ENCODE measurements at places on chromosomes 13 and 19. TPM values are rescaled to one million over a fixed set of nuclear protein-coding genes. Genes with fewer than 3 reads are reported as not detected.

DNA sequence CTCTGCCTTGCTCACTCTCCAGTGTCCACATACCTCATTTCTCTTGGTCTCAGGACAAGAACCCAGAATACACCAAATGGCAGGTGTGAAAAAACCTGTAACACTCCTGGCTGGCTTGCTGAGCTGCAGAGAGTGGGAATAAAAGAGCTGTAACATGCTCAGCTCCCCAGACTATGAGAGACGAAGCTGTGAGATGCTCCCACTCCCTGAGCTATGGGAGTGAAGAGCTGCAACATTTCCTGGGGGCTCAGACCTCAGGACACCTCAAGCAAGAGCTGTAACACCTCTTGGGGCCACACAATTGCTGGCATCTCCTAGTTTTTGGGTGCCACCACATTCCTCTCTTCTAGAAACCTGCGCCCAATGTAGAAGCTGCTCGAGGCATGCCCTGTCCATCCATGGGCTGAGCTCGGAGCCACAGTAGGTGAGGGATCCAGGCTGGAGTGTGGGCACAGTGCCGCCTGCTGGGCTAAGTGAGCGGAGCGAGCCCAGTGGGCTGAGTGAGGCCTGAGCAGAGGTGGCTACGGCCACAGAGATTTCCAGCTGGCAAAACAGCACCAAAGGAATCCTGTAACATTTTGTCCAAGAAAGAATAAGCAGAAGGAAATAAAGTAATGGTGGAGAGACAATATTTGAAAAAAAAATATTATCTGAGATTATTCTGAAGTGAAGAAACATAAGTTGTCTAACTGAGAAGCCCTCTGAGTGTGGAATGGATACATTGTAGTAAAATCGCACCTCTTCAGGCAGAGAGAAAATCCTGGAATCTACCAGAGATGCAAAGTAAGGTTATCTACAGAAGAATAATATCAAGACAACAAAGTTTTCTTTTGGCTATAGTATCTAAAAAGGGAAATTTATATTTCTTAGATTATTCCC, 186.2 kb upstream of the PCDH9 start:
- H3K4me3 ChIP-seq = no peak overlapping the region
- no peaks in the 10 kb centered on the region for H3K36me3 ChIP-seq
- H3K4me1 ChIP-seq = no peaks in the 10 kb centered on the region
- DNase-seq = no peak
- H3K27me3 ChIP-seq = no peaks in the 10 kb centered on the region
- no peak overlapping the region for H3K27ac ChIP-seq

GRCh38 chr13:106499896-106500295, 35.6 kb downstream of the EFNB2 start:
- H3K27ac ChIP-seq = no peak overlapping the region
- no peaks in the 10 kb centered on the region for H3K36me3 ChIP-seq
- H3K4me3 ChIP-seq = no peak overlapping the region
- no peak for DNase-seq
- peaks cover 7% of the 10 kb centered on the region for H3K4me1 ChIP-seq

CAPN12 gene
- total RNA-seq = 8.4 TPM

GRCh38 chr13:31096654-31097302, 64.9 kb downstream of the HSPH1 start:
- no peaks in the 10 kb centered on the region for H3K4me1 ChIP-seq
- peaks cover 66% of the 10 kb centered on the region for H3K27me3 ChIP-seq
- no peaks in the 10 kb centered on the region for H3K36me3 ChIP-seq
- H3K4me3 ChIP-seq = no peak overlapping the region
- no peak overlapping the region for H3K27ac ChIP-seq

- peak; percentile 85 for DNase-seq
- peak within 1 kb of the TSS; percentile 87 for H3K4me3 ChIP-seq
- no peaks in the 10 kb centered on the region for H3K27me3 ChIP-seq
These were observed at the start of gene ZNF581 for GRCh38 chr19:55643003-55643886. Gene ZNF581, plus strand, starts transcription at chr19:55643649. Its CDS starts 923 bp downstream, at chr19:55644572.

KIR3DL2 gene
- 0.54 TPM for total RNA-seq

- peaks cover 12% of the 10 kb centered on the region for H3K4me1 ChIP-seq
- peak overlapping the region; percentile 74 for H3K4me3 ChIP-seq
- H3K27ac ChIP-seq = peak overlapping the region; percentile 6
- no peak for DNase-seq
These were observed 76.6 kb downstream of the ZIC5 start for GRCh38 chr13:99894840-99895443.

GRCh38 chr13:30696278-30697176, 38.8 kb upstream of the ALOX5AP start:
- H3K36me3 ChIP-seq = peaks cover 2% of the 10 kb centered on the region
- peak overlapping the region; percentile 54 for H3K4me3 ChIP-seq
- H3K4me1 ChIP-seq = peaks cover 43% of the 10 kb centered on the region
- peaks cover 30% of the 10 kb centered on the region for H3K27me3 ChIP-seq
- peak overlapping the region; percentile 85 for H3K27ac ChIP-seq
- DNase-seq = peak; percentile 71

DNA sequence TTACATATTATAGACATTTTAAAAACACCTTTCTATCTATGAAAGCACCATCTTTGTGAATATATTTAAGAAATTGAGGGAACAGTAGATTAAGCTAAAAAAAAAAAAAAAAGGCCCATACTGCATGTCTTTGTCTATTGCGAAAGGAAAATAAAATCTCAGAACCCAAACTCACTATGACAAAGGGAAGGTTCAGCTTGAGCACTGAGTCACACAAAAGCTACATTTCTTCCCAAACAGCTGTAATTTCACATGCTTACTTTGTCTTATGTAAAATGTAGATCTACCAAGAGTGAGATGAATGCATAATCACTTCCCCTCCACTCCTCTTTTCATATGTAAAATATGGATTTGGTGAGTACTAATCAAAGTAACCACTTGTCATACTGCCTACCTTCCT, 640.1 kb upstream of the KLF12 start:
- no peaks in the 10 kb centered on the region for H3K36me3 ChIP-seq
- no peak overlapping the region for H3K27ac ChIP-seq
- H3K4me1 ChIP-seq = no peaks in the 10 kb centered on the region
- no peaks in the 10 kb centered on the region for H3K27me3 ChIP-seq
- no peak overlapping the region for H3K4me3 ChIP-seq

DNA sequence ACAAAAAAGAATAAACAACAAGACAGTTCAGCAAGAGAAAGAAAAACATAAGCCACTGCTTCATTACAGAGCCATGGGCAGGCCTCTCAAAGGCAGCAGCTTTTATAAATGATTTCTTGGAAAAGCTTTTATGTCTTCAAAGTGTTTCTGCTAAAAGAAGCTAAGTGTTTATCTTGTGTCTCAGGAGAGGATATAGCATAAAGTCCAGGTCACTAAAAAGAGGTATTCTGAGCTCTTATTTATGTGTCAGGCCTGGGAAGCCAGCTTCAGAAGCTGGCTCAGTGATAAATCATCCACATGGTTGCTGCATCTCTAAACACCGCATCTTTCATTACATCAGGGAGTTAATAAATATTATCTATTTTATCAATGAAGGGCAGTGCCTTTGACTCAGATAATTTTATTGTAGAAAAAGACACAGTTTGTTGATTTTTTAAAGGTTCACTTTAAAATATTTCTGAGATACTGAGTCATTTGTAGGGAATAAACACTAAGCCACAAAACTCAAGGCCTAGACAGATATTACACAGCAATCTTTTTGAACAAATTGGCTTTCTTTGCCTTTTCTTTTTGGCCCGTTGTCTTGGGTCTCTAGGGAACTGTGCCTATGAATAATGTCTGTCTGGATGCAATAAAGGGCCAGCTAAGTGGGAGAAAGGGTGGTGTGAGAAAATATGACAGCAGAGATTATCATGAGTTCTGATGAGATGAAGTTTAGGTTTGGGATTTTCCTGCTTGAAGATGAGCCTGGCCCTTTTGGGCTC, 1086.6 kb downstream of the UQCRFS1 start:
- H3K27me3 ChIP-seq = no peaks in the 10 kb centered on the region
- no peak for DNase-seq
- no peaks in the 10 kb centered on the region for H3K4me1 ChIP-seq

DNA sequence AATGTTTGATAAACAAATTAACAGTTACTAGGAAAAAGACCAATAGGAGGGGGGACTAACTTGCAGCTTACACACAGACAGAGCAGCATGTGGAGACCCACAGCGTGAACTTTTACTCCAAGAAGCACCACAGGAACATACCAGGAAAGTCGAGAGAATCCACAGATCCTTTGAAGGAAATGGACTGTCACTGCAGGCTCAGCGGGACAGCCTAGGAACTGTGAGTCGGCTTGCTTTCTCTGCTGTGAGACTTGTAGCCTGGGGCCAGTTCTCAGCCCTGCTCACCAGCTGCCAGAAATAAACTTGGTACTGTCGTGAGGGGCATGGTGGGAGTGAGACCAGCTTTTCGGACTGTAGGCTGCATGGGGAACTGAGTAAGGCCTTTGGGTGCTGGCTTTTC, 1211.5 kb downstream of the PCDH17 start:
- H3K4me1 ChIP-seq = no peaks in the 10 kb centered on the region
- H3K4me3 ChIP-seq = no peak overlapping the region
- H3K36me3 ChIP-seq = no peaks in the 10 kb centered on the region
- H3K27ac ChIP-seq = no peak overlapping the region

ZNF208 gene
- total RNA-seq = 0.99 TPM

KIR2DL3 gene
- 1.2 TPM for total RNA-seq

DNA sequence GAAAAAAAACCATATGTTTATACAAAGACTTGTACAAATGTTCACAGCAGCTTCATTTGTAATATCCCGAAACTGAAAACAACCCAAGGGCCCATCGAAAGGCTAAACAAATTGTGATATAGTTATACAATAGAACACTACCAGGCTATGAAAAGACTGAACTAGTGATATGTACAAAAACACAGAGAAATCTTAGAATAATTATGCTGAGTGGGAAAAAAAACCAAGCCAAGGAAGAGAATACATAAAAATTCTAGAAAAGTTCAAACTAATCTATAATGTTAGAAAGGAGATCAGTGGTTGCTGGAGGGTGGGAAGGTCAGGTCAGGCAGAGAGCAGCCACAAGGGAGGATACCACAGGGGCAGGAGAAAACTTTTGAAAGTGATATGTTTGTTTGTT, 7.8 kb downstream of the PABPC3 start:
- H3K36me3 ChIP-seq = no peaks in the 10 kb centered on the region
- H3K4me1 ChIP-seq = no peaks in the 10 kb centered on the region
- H3K27ac ChIP-seq = no peak overlapping the region
- no peak for DNase-seq

- peaks cover 2% of the 10 kb centered on the region for H3K4me1 ChIP-seq
- no peak overlapping the region for H3K4me3 ChIP-seq
- no peak overlapping the region for H3K27ac ChIP-seq
- no peak for DNase-seq
- no peaks in the 10 kb centered on the region for H3K36me3 ChIP-seq
These were observed 143.4 kb downstream of the URI1 start for GRCh38 chr19:30085394-30085793.

PCP2 gene
- 0.56 TPM for total RNA-seq

- DNase-seq = no peak
- no peak overlapping the region for H3K4me3 ChIP-seq
- H3K36me3 ChIP-seq = peaks cover 1% of the 10 kb centered on the region
- H3K27me3 ChIP-seq = peaks cover 5% of the 10 kb centered on the region
- peaks cover 6% of the 10 kb centered on the region for H3K4me1 ChIP-seq
- H3K27ac ChIP-seq = no peak overlapping the region
These were observed 31.0 kb downstream of the C2CD4C start for GRCh38 chr19:377801-378581.

DNA sequence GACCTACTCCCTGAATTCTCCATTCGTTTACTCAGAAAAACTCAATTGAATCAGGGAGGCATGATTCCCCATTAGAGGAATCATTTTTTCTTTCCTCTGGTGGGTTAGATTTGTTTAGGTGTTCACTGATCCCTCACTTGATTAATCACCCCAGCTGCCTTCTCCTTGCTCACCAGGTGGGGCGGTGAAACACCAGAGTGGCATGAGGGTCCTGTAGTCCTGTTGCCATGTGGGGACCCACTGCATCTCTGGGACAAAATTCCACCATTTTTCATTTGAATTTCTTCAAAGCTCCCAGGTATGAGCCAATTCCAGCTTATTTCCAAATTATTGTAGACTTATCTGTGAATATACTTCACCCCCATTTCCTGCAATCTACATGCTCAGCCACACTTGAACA, 462.7 kb upstream of the ZNF507 start:
- no peaks in the 10 kb centered on the region for H3K4me1 ChIP-seq
- no peak overlapping the region for H3K4me3 ChIP-seq
- DNase-seq = no peak
- no peaks in the 10 kb centered on the region for H3K27me3 ChIP-seq
- H3K36me3 ChIP-seq = no peaks in the 10 kb centered on the region

- peaks cover 3% of the 10 kb centered on the region for H3K36me3 ChIP-seq
- no peak overlapping the region for H3K27ac ChIP-seq
- no peak overlapping the region for H3K4me3 ChIP-seq
- DNase-seq = no peak
- peaks cover 20% of the 10 kb centered on the region for H3K4me1 ChIP-seq
These were observed 13.7 kb downstream of the CEBPA start for GRCh38 chr19:33288666-33289065.

BRME1 gene
- 4.1 TPM for total RNA-seq

ZNF576 gene
- total RNA-seq = 21.3 TPM

GRCh38 chr19:12786952-12787351, 4.3 kb upstream of the JUNB start:
- peaks cover 1% of the 10 kb centered on the region for H3K36me3 ChIP-seq
- no peaks in the 10 kb centered on the region for H3K27me3 ChIP-seq
- peak overlapping the region; percentile 71 for H3K27ac ChIP-seq
- DNase-seq = no peak

- peaks cover 54% of the 10 kb centered on the region for H3K4me1 ChIP-seq
- peak overlapping the region; percentile 97 for H3K27ac ChIP-seq
- no peaks in the 10 kb centered on the region for H3K27me3 ChIP-seq
- no peak for DNase-seq
- peak overlapping the region; percentile 91 for H3K4me3 ChIP-seq
These were observed 651 bp upstream of the POLR1D start for GRCh38 chr13:27621116-27621365.

DNA sequence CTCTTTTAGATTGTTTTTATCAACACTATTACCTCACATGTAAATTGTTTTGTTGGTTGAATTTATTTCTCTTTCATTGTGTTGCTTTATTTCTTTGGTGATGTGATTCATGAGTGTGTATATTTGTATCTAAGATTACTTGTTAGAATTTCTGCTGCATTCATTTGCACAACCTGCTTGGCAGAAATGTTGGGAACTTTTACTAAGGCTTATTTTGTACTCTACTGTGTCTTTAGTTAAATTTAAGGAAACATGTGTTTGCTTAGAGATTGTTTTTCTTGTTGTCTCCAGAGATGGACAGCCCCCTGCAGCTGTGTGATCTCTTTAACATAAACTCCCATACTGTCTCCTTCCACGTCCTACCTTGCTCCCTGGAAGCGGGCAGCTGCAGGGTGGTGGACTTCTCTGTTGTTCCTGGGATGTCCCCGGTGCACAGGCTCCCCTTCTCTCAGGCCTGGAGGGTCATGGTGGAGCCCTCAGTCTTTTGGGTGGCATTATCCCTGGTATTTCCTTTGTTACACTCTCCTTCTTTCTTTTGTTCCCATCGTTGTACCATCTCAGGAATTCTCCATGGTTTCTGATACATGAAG, 212.0 kb upstream of the SPRY2 start:
- DNase-seq = no peak
- no peak overlapping the region for H3K4me3 ChIP-seq
- no peaks in the 10 kb centered on the region for H3K27me3 ChIP-seq
- H3K4me1 ChIP-seq = no peaks in the 10 kb centered on the region

- no peak overlapping the region for H3K27ac ChIP-seq
- H3K4me1 ChIP-seq = no peaks in the 10 kb centered on the region
- no peaks in the 10 kb centered on the region for H3K36me3 ChIP-seq
- H3K4me3 ChIP-seq = no peak overlapping the region
- DNase-seq = no peak
- no peaks in the 10 kb centered on the region for H3K27me3 ChIP-seq
These were observed 254.1 kb upstream of the RXFP2 start for GRCh38 chr13:31485183-31485582.

LTBP4 gene
- total RNA-seq = 42.8 TPM

GRCh38 chr13:41017159-41017558, 2.0 kb downstream of the ELF1 start:
- no peaks in the 10 kb centered on the region for H3K27me3 ChIP-seq
- H3K27ac ChIP-seq = peak overlapping the region; percentile 94
